ENCODE measurements at places on chromosomes 12 and 14.

- peak; percentile 62 for DNase-seq
Measured at GRCh38 chr14:49623941-49624839, 3.6 kb downstream of the MGAT2 start.

GRCh38 chr12:49028666-49029275 lies 10.2 kb upstream of the PRKAG1 start:
- DNase-seq, result no peak

- DNase-seq, result no peak
Measured at GRCh38 chr12:131437706-131438492, 273.0 kb upstream of the SFSWAP start.

- no peak for DNase-seq
Measured at GRCh38 chr14:30115756-30116155, 188.1 kb upstream of the PRKD1 start.

Data from LoVo (cell line).